Myometrial cell (primary cell): ENCODE measurements at places on chromosomes 7 and 10. TPM values are rescaled to one million over a fixed set of nuclear protein-coding genes. Genes with fewer than 3 reads are reported as not detected.

GCC1 gene
- total RNA-seq, result 13.6 and 13.8 TPM in 2 replicates

RBM28 gene
- total RNA-seq, result 14.4 TPM in 2 replicates

HOXA5 gene
- total RNA-seq, result 1.7 and 6.2 TPM in 2 replicates

MPP7 gene
- under 0.01 and 2.3 TPM in 2 replicates for total RNA-seq

AKR1D1 gene
- not detected in 2 replicates for total RNA-seq

CCNJ gene
- total RNA-seq, result 1.8 and 3.5 TPM in 2 replicates

MRLN gene
- total RNA-seq, result not detected in 2 replicates

SLC26A5 gene
- total RNA-seq, result not detected in 2 replicates

ELN gene
- total RNA-seq, result 0.18 and 1.7 TPM in 2 replicates

PDK4 gene
- under 0.01 and 0.29 TPM in 2 replicates for total RNA-seq

ATP6V0A4 gene
- not detected in 2 replicates for total RNA-seq

ANKRD30A gene
- total RNA-seq, result not detected in 2 replicates

HTR5A gene
- not detected in 2 replicates for total RNA-seq

SPDYE5 gene
- total RNA-seq, result not detected in 2 replicates

GNGT1 gene
- not detected in 2 replicates for total RNA-seq

RP9 gene
- 4.6 and 8.3 TPM in 2 replicates for total RNA-seq

SLC18A3 gene
- not detected in 2 replicates for total RNA-seq

HNRNPA2B1 gene
- 186 and 191 TPM in 2 replicates for total RNA-seq

CDK5 gene
- 19.3 and 24.6 TPM in 2 replicates for total RNA-seq

ITIH5 gene
- total RNA-seq, result not detected in 2 replicates

GPR26 gene
- not detected in 2 replicates for total RNA-seq

PTF1A gene
- total RNA-seq, result not detected in 2 replicates

C10orf71 gene
- not detected in 2 replicates for total RNA-seq

GRID2IP gene
- not detected in 2 replicates for total RNA-seq

CALHM3 gene
- total RNA-seq, result not detected in 2 replicates

FAM25C gene
- total RNA-seq, result not detected in 2 replicates

MBL2 gene
- total RNA-seq, result not detected in 2 replicates

RAB19 gene
- not detected in 2 replicates for total RNA-seq

POU6F2 gene
- total RNA-seq, result not detected in 2 replicates

FKBP6 gene
- total RNA-seq, result not detected in 2 replicates

SBDS gene
- 73.8 and 95.9 TPM in 2 replicates for total RNA-seq

SORCS1 gene
- total RNA-seq, result not detected in 2 replicates

POLR2J2 gene
- not detected in 2 replicates for total RNA-seq

EPO gene
- not detected in 2 replicates for total RNA-seq
